ENCODE measurements at places on chromosomes 2 and 18. TPM values are rescaled to one million over a fixed set of nuclear protein-coding genes. Genes with fewer than 3 reads are reported as not detected.

LONRF2 gene
- total RNA-seq = 1.6 TPM

ALPP gene
- 0.34 TPM for total RNA-seq

CCDC102B gene
- 1.9 TPM for total RNA-seq

UPP2 gene
- not detected for total RNA-seq

AOX1 gene
- total RNA-seq = 0.71 TPM

PJVK gene
- 2.6 TPM for total RNA-seq

CDK15 gene
- not detected for total RNA-seq

CAMKMT gene
- total RNA-seq = 10.6 TPM

XIRP2 gene
- total RNA-seq = not detected

STARD6 gene
- not detected for total RNA-seq

DSG4 gene
- total RNA-seq = 0.07 TPM

OR6B2 gene
- not detected for total RNA-seq

CYP27C1 gene
- total RNA-seq = not detected

C2orf66 gene
- not detected for total RNA-seq

TAF1B gene
- total RNA-seq = 27.9 TPM

DCDC2C gene
- total RNA-seq = not detected

Measured in HCT116 (cell line).